ENCODE measurements at places on chromosomes 1 and 21. TPM values are rescaled to one million over a fixed set of nuclear protein-coding genes. Genes with fewer than 3 reads are reported as not detected.

GRCh38 chr1:116064616-116065015, 46.6 kb upstream of the MAB21L3 start:
- H3K4me3 ChIP-seq: no peak overlapping the region
- no peak for DNase-seq
- peaks cover 38% of the 10 kb centered on the region for H3K36me3 ChIP-seq
- H3K27ac ChIP-seq: no peak overlapping the region
- H3K27me3 ChIP-seq: no peaks in the 10 kb centered on the region

DNA sequence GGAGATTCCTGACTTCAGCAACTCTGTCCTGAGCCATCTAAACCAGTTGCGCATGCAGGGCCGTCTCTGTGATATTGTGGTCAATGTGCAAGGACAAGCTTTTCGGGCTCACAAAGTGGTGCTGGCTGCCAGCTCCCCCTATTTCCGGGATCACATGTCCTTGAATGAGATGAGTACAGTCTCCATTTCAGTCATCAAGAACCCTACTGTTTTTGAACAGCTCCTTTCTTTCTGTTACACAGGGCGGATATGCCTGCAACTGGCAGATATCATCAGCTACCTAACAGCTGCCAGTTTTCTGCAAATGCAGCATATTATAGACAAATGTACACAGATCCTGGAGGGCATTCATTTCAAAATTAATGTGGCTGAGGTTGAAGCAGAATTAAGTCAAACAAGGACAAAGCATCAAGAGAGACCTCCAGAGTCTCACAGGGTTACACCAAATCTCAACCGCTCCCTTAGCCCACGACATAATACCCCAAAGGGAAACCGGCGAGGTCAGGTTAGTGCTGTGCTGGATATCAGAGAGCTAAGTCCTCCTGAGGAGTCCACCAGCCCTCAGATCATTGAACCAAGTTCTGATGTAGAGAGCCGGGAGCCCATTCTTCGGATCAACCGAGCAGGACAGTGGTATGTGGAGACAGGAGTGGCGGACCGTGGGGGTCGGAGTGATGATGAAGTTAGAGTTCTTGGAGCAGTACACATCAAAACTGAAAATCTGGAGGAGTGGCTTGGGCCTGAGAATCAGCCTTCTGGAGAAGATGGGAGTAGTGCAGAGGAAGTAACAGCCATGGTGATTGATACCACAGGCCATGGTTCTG, 2.3 kb downstream of the ZBTB37 start:
- peaks cover 29% of the 10 kb centered on the region for H3K36me3 ChIP-seq
- peaks cover 39% of the 10 kb centered on the region for H3K4me1 ChIP-seq
- H3K27ac ChIP-seq: peak overlapping the region; percentile 96
- DNase-seq: no peak
- no peak overlapping the region for H3K4me3 ChIP-seq

DNA sequence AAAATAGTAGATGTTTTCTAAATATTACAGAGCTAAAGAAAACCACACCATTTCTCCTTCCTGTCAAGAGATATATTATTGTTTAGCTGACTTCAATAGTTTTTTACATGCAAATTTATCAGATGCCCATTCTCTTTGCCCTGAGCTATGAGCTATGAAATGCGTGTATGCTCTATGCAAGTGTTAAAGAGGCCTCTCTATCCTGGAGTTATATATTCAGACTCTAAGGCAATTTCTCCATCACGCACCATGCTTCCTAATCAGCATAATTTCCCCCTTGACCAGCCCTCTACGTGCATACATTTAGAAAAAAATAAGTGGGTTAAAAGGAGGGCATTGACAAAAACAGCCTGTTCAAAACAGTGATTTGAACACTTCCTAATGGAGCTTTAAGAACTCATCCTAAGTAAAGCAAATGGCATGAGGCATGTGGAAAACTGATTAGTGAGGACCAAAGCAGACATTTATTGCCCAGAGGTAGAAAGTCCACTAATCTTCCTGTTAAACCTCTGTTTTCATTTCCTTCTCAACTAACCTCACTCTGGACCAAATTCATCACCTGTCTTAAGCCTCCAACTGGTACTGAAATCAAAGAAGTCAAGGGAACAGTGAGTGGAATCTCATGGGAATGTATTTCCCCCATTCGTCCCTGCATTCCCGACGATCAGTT, 565.8 kb upstream of the PKN2 start:
- no peaks in the 10 kb centered on the region for H3K4me1 ChIP-seq
- H3K4me3 ChIP-seq: no peak overlapping the region
- no peak overlapping the region for H3K27ac ChIP-seq
- H3K36me3 ChIP-seq: no peaks in the 10 kb centered on the region

DNA sequence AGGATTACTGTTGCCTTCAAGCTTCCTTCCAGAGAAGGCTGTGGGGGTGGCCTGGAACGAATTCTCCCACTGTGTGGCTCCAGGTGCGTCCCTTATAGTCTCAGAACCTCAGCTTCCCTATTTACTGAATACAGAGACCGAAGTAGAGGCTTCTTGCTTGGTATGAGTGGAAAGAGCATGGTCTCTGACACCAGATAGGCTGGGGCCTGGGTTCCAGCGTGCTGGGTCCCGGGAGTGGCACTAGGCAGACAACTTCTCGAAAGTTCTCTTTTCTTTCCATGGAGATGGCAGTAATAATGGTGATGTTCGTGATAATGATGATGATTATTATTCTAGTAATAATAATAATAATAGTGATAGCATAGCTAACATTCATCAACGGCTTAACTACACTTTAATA, 161.7 kb downstream of the PTPRU start:
- no peaks in the 10 kb centered on the region for H3K27me3 ChIP-seq
- H3K4me1 ChIP-seq: no peaks in the 10 kb centered on the region
- no peak overlapping the region for H3K27ac ChIP-seq
- no peaks in the 10 kb centered on the region for H3K36me3 ChIP-seq

The RAB42 gene
- 5.5 TPM for total RNA-seq

The GJC2 gene
- 6.9 TPM for total RNA-seq

The ANKRD35 gene
- total RNA-seq: 1.6 TPM

The PGLYRP4 gene
- not detected for total RNA-seq

The PTGFR gene
- total RNA-seq: 3.0 TPM

The RUSC1 gene
- total RNA-seq: 27.0 TPM

DNA sequence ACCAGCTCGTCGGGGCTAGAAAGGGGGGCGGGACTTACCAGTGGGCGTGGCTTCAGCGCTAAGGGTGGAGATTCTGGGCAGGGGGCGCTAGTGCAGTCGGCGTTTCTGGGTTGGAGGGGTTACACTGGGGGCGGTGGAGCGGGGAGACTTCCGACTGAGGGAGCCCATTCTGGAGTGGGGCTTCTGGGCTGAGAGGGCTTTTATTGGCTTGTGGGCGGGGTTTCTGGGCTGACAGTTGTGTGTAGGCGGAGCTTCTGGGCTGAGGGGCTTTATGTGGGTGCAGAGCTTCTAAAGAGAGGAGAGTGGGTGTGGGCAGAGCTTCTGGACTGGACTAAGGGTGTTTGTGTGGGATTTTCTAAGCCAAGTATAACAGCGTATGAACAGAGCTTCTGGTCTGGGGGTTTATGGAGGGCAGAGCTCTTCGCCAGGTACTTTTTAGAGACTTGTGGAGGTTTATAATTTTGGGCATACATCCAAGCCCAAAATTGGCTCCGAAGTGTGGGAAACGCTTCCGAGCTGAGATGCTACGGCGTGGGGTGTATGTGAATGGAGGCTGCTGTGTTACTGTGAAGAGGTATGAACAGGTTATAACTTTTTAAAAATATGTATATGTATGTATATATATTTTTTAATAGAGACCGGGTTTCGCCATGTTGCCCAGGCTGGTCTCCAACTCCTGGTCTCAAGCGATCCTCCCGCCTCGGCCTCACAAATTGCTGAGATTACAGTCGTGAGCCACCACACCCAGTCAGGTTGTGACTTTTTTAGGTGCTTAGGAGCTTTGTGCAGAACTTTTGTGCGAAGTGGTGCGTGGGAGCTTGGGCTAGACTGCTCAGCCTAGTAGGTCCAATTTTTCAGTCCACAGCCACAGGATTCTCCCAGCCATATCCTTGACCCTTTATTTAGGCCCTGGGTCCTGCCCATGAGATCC, 825 bp downstream of the TMEM39B start:
- no peaks in the 10 kb centered on the region for H3K27me3 ChIP-seq
- peak; percentile 53 for DNase-seq
- H3K27ac ChIP-seq: peak overlapping the region; percentile 84
- peak overlapping the region; percentile 72 for H3K4me3 ChIP-seq

DNA sequence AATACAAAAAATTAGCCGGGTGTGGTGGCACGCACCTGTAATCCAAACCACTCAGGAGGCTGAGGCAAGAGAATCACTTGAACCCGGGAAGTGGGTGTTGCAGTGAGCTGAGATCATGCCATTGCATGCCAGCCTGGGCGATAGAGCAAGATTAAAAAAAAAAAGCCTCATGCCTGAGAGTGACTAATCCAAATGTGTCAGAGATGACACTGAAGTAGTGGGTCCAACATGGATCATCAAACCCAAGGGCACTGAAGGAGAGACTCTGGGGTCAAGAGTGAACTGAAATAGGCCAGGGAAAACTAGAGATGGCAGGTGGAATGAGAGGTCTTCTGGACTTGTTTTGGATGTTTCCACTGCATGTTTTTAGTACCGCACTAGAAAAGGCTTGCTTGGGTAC, 10.2 kb upstream of the CACHD1 start:
- no peak overlapping the region for H3K27ac ChIP-seq
- no peak overlapping the region for H3K4me3 ChIP-seq
- H3K36me3 ChIP-seq: no peaks in the 10 kb centered on the region

The RHEX gene
- total RNA-seq: 17.3 TPM

The SERPINC1 gene
- not detected for total RNA-seq

The THEM5 gene
- not detected for total RNA-seq

The FAM72B gene
- total RNA-seq: 0.55 TPM

DNA sequence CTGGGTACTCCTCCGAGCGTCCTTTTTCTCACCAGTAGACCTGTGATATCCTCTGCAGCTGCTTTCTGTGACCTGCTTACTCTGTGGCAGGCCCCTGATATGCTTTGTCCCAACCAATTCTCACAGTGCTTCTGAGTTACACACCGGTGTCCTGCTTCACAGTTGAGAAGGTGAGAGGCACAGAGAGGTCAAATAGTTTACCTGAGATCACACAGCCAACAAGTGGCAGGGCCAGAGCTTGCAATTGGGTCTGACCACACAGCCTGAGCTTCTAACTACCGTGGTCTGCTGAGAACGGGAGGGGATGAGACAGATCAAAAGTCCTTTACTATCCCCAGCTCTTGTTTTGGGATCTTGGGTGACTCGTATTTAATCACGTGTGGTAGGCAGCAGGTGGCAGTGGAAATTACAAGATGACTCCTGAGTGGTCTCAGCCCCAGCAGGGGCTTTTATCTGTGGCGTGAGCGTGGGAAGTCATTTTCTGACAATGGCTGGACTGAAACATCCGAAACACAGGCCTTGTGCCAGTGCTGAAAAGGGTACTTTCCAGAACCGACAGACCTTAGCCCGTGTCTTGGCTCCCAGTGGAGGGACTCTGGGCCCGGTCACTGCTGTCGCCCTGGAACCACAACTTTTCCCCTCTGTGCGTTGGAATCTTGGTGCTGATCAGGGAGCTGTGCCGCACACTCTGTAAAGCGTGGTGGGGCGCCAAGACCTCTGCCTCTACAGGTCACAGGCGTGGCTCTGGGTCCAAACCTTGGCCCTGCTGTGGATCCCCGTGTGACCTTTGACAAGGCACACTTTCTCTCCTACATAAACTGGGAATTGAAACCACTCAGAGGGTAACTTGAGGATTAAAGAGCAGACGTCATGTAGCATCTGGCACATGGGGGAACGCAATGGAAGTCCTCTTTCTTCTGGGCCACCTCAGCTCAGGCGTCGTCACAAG, 11.9 kb downstream of the THEMIS2 start:
- peaks cover 31% of the 10 kb centered on the region for H3K4me1 ChIP-seq
- H3K27me3 ChIP-seq: no peaks in the 10 kb centered on the region
- peaks cover 25% of the 10 kb centered on the region for H3K36me3 ChIP-seq
- peak; percentile 52 for DNase-seq
- H3K27ac ChIP-seq: peak overlapping the region; percentile 55

DNA sequence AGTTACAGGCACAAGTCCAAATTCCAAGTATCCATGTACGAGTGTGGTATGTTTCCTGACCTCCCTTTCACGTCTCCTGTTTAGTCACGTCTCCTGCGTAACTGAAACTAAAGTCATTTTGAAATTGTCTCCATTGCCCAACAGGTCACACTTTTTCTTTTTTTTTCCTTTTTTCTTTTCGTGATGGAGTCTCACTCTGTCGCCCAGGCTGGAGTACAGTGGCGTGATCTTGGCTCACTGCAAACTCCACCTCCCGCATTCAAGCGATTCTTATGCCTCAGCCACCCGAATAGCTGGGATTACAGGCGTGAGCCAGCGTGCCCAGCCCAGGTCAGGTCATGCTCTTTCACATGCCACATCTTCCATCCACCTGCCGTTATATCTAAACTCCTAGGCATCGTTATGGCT, 38.2 kb downstream of the L1TD1 start:
- no peak overlapping the region for H3K27ac ChIP-seq
- DNase-seq: no peak
- H3K36me3 ChIP-seq: no peaks in the 10 kb centered on the region
- no peak overlapping the region for H3K4me3 ChIP-seq

- no peak overlapping the region for H3K4me3 ChIP-seq
- H3K36me3 ChIP-seq: no peaks in the 10 kb centered on the region
- no peaks in the 10 kb centered on the region for H3K4me1 ChIP-seq
- H3K27me3 ChIP-seq: no peaks in the 10 kb centered on the region
- no peak for DNase-seq
Measured at GRCh38 chr1:233677690-233678354, 63.9 kb downstream of the KCNK1 start.

GRCh38 chr1:90778486-90778885, 61.4 kb upstream of the BARHL2 start:
- no peak overlapping the region for H3K27ac ChIP-seq
- H3K36me3 ChIP-seq: no peaks in the 10 kb centered on the region
- H3K27me3 ChIP-seq: no peaks in the 10 kb centered on the region
- H3K4me3 ChIP-seq: no peak overlapping the region
- H3K4me1 ChIP-seq: no peaks in the 10 kb centered on the region

All from upper lobe of right lung (tissue), 1 donor.